ENCODE measurements at places on chromosomes 12 and 14.

GRCh38 chr12:59742841-59743240 lies 147.0 kb downstream of the SLC16A7 start:
- no peak for DNase-seq

GRCh38 chr14:99752486-99753121 lies 40.6 kb upstream of the EML1 start:
- DNase-seq: no peak

- DNase-seq: no peak
Measured at GRCh38 chr12:90741611-90742010, 213.4 kb downstream of the CCER1 start.

DNA sequence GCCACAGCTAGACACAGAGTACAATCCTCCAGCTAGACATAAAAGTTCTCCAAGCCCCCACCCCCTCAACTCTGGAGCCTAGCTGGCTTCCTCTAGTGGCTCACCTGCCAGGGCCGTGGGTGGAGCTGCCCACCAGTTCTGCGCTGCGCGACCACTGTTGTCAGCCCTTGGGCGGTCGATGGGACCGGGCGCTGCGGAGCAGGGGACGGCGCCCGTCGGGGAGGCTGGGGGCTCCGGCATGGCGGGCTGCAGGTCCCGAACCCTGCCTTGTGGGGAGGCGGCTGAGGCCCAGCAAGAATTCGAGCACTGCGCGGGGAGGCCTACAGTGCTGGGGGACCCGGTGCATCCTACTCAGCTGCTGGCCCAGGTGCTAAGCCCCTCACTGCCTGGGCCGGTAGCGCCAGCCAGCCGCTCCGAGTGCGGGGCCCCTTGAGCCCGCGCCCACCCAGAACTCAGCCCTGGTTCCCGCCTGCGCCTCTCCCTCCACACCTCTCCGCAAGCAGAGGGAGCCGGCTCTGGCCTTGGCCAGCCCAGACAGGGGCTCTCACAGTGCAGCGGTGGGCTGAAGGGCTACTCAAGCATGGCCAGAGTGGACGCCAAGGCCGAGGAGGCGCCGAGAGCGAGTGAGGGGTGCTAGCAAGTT lies 51.0 kb downstream of the RTN1 start:
- DNase-seq: no peak

DNA sequence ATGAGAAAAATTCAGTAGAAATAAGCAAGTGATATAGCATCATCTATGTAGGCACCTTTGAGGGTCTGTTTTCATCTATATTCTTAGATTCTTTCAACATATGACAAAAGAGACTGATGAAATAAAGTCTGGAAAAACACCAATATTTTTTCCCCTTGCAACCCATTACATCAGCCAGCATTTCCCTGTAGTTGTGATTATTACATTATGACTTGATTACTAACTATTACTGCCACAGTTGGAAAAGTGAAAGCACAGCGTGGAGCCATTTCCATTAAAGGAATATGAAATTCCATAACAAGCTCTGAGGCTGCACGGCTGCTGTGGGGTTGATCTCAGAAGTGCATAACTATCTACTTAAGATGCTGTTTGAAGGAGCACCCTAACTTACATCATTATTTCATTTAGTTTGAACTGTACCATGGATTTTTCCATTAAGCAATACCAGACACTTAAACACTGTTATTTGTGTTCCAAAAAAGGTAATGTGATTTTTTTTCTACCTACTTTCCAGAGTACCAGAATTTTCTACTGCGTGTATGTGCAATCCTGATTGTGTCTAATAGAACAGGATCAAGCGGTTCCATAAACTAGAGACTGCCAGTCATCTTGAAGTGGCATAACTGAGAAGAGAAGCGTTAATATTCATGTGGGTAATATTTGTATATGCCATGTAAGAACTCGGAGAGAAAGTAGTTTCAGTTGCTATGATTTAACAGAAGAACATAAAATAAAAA lies 405.5 kb downstream of the MDGA2 start:
- DNase-seq: no peak

DNA sequence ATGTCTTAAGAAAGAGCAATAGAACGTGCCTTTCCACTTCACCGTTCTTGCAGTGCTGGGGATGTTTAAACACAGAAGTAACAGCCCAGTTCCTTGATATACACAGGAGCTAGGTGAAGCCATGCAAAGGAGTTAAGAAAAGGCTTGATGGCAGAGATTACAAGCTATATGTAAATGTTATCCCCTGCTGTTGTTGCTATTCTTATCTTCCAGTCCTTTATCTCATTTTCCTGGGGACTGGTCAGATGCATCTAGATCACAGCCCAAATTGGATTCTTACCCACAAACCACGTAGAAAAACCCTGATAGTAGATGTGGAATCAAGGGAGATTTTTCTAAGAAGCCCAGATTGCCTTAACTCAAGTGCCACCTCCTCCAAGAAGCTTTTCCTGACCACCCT lies 5.5 kb downstream of the ASCL1 start:
- no peak for DNase-seq

- no peak for DNase-seq
Measured at GRCh38 chr12:5665615-5666014, 233.7 kb downstream of the NTF3 start.

DNA sequence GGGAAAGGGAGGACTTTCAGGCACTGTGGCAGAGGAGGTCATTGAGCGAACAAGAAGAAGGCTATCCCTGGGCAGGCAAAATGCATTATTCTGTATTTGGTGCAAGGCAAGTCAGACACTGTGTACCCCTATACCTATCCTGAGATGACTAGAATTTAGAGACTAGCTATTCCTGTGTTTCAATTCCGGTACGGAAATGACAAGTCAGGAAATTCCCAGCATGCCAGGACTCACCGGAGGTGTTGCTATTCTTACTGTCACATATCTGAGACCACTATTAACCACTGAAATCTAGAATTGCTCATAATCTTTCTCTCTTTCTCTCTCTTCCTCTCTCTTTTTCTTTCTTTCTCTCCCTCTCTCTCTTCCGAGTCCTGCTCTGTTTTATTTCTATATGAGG lies 297.1 kb downstream of the PDZRN4 start:
- DNase-seq: no peak

- DNase-seq: no peak
Measured at GRCh38 chr12:116273813-116274550, 3.5 kb downstream of the MED13L start.

- no peak for DNase-seq
Measured at GRCh38 chr12:15163030-15163976, 57.9 kb downstream of the RERG start.

- peak; percentile 85 for DNase-seq
Measured at GRCh38 chr14:92748259-92749016, at the start of gene LGMN. Gene LGMN, minus strand, starts transcription at chr14:92748627. Its CDS starts 15,841 bp downstream, at chr14:92732786.

- DNase-seq: no peak
Measured at GRCh38 chr14:89178800-89179535, 238.1 kb downstream of the FOXN3 start.

DNA sequence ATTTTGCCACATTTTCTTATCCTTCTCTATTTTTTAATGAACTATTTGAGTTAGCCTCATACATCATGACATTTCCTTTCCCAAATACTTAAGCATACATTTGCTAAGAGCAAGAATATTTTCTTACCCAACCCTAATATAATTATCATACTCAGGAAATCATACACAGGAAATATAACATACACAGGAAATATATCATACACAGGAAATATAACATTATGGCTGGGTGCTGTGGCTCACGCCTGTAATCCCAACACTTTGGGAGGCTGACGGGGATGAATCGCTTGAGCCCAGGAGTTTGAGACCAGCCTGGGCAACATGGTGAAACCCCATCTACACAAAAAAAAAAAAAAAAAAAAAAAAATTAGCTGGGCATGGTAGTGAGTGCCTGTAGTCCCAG lies 4.9 kb downstream of the NCKAP1L start:
- DNase-seq: no peak

GRCh38 chr12:105214670-105215375 lies 21.2 kb downstream of the APPL2 start:
- no peak for DNase-seq

GRCh38 chr14:54975856-54976255 lies 51.0 kb downstream of the WDHD1 start:
- DNase-seq: no peak

GRCh38 chr12:59632408-59632807 lies 36.6 kb downstream of the SLC16A7 start:
- no peak for DNase-seq

DNA sequence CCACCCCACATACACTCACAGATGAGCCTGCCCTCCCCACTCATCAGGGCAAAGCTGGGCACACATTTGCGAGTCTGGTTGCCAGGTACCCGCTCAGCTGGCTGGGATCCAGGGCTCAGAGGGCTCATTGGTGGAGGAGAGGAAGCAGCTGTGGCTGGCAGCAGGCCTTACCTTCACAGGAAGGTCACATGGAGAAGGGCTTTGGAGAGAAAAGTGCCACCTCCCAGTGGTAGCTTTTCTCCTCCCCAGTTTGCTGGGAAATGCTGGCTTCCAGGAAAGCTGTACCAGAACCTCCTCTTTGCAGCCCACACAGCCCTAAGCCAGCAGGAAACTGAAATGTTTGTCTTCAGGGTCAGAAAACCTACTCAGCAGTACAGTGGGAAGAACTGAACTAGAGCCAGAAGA lies 55.6 kb downstream of the LGMN start:
- no peak for DNase-seq

- no peak for DNase-seq
Measured at GRCh38 chr14:78673845-78674244, 503.7 kb downstream of the NRXN3 start.

- no peak for DNase-seq
Measured at GRCh38 chr12:3071107-3071506, 6.1 kb upstream of the TSPAN9 start.

DNA sequence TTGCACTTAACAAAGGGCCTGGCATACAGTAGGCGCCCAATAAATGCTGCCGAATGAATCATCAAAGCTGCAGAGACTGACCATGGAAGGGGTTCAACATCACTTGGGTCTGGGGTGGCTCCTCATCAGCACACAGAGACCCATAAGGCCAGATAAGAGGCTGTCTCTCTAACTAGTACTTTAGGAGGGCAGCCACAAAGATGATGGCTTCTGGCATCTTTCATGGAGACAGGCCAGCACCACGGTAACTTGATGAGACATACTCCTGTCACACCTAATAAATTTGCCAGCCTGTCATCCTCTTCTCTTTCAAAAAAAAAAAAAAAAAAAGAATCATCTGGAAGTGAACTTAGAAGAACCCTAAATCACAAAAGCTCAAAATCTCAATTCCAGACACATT lies 3.4 kb downstream of the PRIMA1 start:
- no peak for DNase-seq

- DNase-seq: no peak
Measured at GRCh38 chr12:121331248-121331647, 21.0 kb downstream of the ANAPC5 start.

- DNase-seq: no peak
Measured at GRCh38 chr14:61780125-61780524, 17.9 kb downstream of the SNAPC1 start.

DNA sequence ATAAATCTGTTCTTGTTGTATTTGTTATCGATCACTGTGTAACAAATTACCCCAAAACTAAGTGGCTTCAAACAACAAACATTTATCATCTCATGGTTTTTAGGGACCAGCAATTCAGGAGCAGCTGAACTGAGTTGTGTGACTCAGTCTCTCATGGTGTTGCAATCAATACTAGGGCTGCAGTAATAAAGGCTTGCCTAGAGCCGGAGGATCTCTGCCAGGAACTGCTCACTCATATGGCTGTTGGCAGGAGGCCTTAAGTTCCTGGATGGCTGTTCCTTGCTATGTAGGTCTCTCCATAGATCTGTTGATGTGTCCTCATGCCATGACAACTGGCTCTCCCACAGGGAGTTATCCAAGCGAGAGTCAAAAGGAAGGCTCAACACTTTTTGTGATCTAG lies 3.8 kb upstream of the PSMC6 start:
- no peak for DNase-seq

- DNase-seq: no peak
Measured at GRCh38 chr14:48575772-48576171, 900.4 kb upstream of the MDGA2 start.

GRCh38 chr14:29847056-29847380 lies 80.6 kb downstream of the PRKD1 start:
- no peak for DNase-seq

DNA sequence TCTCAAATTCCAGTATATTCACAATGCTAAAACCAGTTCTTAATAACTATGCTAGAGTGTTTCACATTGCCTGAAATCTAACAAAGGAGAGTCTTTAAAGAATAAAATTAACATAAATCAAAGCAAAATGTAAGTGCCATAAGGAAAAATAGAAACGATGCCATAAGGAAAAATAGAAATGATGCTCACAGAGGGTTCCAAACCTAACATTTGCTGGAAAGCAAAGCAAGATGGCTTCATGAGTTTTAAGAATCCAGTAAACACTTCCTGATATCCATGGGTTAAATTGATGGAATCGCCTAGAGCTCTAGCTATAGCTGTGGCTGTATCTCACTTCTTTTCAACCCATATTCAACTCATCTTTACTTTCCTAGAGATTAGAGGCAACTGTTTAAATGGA lies 63.9 kb downstream of the GPR68 start:
- DNase-seq: no peak

DNA sequence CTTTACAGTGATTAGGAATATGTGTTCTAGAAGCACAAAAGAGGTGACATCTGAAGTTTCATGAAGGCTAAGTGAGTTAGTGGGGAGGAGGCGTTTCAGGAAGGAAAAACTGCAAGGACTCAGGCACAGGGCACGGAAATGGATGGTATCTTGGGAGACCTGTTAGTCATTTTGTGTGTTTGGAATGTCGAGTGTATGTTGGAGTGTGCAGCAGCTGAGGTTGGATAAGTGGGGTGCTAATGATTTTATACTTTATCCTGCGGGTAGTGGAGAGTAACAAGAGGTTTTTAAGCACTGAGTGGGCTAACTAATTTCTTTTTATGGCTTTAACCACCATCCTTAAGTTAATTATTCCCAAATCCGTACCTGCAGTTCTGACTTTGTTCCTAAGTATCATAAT lies 571.5 kb upstream of the FBXO33 start:
- DNase-seq: no peak

DNA sequence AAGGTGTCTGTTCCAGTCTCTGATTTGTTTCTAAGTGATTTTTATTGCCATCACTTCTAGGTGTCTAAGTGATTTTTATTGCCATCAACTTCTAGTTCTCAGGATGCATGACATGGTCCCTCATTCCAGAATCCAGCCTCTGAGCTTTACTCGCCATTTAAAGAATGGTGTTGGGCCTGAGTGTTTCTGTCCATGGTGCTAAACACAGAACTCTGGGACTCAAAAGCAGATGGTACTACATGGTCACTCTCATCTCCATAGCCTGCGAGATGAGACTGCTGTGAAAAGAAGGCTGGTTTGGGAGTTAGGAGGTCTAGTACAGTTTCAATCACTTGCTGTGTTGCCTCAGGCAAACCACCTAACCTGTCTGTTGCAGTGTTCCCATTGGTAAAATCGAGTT lies 276.6 kb downstream of the NRXN3 start:
- no peak for DNase-seq

- no peak for DNase-seq
Measured at GRCh38 chr14:49049711-49050110, 536.5 kb downstream of the RPS29 start.

GRCh38 chr14:82313889-82314288 lies 780.2 kb upstream of the SEL1L start:
- DNase-seq: no peak

DNA sequence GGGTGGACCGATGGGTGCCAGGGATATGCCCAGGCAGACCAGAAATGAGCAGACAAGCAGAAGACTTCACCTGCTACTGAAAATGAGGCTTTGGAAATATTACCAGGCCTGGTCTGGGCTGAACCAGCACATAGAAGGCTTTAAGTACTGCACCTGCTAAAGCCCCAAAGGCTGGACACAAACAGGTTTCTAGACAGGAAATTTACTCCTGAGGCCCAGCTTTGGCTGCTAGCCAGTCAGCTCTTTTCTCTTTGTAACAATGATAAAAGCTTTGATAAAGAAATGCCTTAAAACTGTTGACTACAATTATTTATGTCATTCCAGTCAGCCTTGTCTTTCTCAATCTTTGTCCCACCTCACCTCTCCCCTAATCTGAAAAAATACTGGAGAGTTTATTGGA lies 228.9 kb upstream of the EGLN3 start:
- DNase-seq: no peak
